Progenitor cell of endocrine pancreas (in vitro differentiated cells): ENCODE measurements at places on chromosomes 11 and 22.

DNA sequence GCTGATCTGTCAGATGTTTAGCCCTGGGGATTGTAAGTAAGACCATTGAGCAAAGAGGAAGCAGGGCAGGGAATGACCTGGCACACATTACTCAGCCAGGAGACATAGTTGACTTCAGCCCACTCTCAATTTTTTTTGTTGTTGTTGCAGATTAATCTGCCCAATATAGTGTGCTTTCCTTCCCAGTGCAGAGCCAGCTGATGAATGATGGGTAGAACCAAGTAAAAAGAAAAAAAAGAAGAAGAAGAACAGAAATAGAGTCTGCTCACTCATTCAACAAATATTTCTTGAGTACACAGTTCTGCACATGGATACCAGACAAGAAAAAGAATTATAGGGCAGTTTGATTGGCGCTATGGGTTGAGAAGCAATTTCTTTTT is 292.7 kb downstream of the ETS1 start:
- DNase-seq: no peak

GRCh38 chr22:50416996-50417395 is 57.8 kb downstream of the SBF1 start:
- DNase-seq: no peak

- DNase-seq: no peak
Observed at GRCh38 chr22:39522567-39523300, 2.4 kb downstream of the ATF4 start.

- no peak for DNase-seq
Observed at GRCh38 chr22:29701155-29701999, 18.4 kb upstream of the CABP7 start.
